ENCODE measurements at places on chromosomes 7 and 10. TPM values are rescaled to one million over a fixed set of nuclear protein-coding genes. Genes with fewer than 3 reads are reported as not detected.

DNA sequence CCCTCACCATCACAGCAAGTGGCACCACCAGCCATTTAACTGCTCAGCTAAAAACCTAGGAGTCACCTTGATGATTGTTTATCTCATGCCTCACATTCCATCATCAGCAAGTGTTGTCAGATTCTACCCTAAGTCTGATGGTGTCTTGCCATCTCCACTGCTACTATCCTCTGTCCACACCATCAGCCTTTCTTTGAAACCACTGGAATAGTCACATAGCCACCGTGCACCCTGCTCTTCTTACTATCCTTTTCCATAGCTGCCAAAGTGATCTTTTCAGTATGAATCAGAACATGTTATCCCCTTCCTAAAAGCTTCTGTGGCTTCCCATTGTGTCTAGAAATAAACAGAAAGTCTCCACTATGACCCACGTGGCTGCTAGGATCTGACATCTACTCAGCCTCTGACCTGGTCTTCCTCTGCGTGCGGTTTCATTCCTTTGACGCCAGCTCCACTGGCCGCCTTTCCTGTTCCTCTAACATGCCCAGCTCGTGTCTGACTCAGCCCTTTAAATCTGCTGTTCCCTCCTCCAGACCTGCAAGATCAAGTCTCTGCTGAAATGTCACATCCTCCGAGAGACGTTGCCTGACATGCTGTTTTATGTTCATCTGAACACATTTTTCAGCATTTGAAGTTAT, 16.5 kb upstream of the CHN2 start:
- no peak overlapping the region for H3K27ac ChIP-seq
- H3K27me3 ChIP-seq: no peaks in the 10 kb centered on the region
- no peaks in the 10 kb centered on the region for H3K36me3 ChIP-seq
- no peak overlapping the region for H3K4me3 ChIP-seq
- H3K4me1 ChIP-seq: no peaks in the 10 kb centered on the region
- no peak for DNase-seq

DNA sequence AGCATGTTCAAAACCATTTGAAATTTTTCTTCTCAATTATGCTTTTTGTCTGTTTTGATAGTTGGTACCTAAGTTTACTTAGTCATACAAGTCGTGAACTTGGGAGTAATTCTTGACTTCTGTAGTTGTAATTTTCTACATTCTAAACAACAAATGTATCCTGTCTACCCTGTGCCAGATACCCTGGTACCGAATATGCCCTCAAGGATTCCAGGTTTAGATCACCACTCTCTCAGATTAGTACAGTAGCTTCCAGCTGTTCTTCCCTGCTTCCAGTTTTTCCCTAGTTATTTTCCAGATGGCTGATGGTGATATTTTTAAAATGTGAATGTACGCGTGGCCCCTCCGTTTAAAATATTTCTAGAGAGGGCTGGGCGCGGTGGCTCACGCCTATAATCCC, 6.5 kb downstream of the STAM start:
- no peak for DNase-seq
- peaks cover 26% of the 10 kb centered on the region for H3K4me1 ChIP-seq
- peaks cover 5% of the 10 kb centered on the region for H3K36me3 ChIP-seq
- H3K27ac ChIP-seq: no peak overlapping the region
- no peak overlapping the region for H3K4me3 ChIP-seq

GRCh38 chr10:92238586-92239098, 52.2 kb downstream of the CPEB3 start:
- H3K27ac ChIP-seq: no peak overlapping the region
- no peaks in the 10 kb centered on the region for H3K36me3 ChIP-seq
- no peaks in the 10 kb centered on the region for H3K27me3 ChIP-seq

Gene OR2A1
- not detected for total RNA-seq

Gene TWNK
- 17.3 TPM for total RNA-seq

Gene JCAD
- total RNA-seq: not detected

DNA sequence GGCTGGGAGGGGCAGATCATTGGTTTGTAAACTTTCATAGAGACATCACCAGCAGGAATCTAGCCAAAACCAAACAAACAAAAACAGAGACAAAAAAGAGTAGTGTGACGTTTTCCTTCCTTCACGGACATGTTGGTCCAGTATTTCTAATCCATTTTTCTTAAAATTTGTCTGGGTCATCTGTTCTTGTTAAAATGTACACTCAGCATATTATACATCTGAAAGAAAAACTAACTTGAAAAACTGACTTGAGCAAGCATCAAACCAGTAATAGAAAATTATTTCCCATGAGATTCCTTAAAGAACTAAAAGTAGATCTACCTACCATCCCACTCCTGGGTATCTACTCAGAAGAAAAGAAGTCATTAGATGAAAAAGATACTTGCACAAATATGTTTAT, 164.2 kb downstream of the KLF6 start:
- no peaks in the 10 kb centered on the region for H3K36me3 ChIP-seq
- no peak for DNase-seq
- H3K4me1 ChIP-seq: peaks cover 4% of the 10 kb centered on the region
- H3K4me3 ChIP-seq: no peak overlapping the region
- no peaks in the 10 kb centered on the region for H3K27me3 ChIP-seq
- H3K27ac ChIP-seq: no peak overlapping the region

DNA sequence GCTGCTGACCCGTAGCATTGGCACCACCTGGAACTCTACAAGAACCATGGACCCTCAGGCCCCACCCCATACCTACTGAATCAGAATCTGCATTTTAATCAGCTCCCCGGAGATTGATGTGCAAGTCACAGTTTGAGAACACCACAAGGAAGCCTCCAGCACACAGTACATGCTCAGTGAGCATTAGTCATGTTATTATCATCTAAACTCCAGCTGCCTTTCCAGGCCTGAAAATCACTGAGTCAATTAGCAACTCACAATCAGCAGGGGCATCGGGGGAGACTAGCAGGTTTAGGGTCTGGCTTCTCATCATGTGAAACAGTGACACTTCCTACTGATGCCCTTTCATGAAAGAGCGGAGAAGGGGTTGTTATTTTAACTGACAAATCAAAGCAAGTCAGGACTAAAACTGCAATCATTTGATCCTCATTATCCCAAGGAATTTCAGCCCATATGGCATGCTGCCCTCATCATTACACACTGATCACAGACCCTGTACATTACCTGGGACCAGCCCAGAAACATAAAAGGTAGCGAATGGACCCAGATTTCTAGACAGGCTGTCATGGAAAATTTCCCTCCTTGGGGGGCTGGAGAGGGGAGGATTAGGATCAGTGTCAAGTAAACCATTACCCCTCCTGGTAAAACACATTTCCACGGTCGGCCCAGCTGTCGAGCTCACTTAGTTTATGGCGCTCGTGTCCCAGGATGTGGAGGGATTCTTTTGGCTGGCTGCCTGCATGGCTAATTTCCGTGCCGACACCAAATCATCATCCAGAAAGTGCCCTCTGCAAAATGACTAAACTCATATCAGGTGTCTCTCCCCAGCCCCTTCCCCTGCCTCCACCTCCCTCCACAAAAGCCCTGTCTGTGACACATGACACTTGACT, 122.8 kb downstream of the PRLHR start:
- no peaks in the 10 kb centered on the region for H3K36me3 ChIP-seq
- H3K27me3 ChIP-seq: no peaks in the 10 kb centered on the region
- H3K4me3 ChIP-seq: no peak overlapping the region
- DNase-seq: no peak
- no peaks in the 10 kb centered on the region for H3K4me1 ChIP-seq

GRCh38 chr7:66576646-66577045, 52.0 kb upstream of the KCTD7 start:
- peaks cover 10% of the 10 kb centered on the region for H3K36me3 ChIP-seq
- no peaks in the 10 kb centered on the region for H3K27me3 ChIP-seq
- no peak for DNase-seq
- no peak overlapping the region for H3K4me3 ChIP-seq
- H3K4me1 ChIP-seq: peaks cover 4% of the 10 kb centered on the region

Gene CALN1
- not detected for total RNA-seq

DNA sequence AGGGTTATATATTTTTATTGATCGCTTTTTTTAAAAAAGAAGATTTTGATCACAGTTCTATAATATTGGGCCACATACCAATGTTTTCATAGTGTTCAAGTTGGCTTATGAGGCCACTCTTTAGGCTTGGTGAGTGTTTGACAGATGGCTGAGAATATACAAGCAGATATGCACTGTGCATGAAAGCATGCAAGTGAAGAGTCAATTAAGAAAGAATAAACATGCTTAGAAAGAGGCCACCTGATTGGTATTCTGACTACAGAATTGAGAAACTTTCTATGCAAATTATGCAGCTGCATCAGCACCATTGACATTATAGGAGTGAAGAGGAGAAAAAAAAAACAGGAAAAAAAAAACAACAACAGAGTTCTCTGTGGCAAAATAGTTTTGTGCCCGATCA, 39.9 kb downstream of the CABCOCO1 start:
- no peaks in the 10 kb centered on the region for H3K27me3 ChIP-seq
- H3K4me1 ChIP-seq: no peaks in the 10 kb centered on the region
- no peak overlapping the region for H3K4me3 ChIP-seq
- no peak overlapping the region for H3K27ac ChIP-seq
- no peaks in the 10 kb centered on the region for H3K36me3 ChIP-seq
- no peak for DNase-seq

Gene MBL2
- total RNA-seq: not detected

DNA sequence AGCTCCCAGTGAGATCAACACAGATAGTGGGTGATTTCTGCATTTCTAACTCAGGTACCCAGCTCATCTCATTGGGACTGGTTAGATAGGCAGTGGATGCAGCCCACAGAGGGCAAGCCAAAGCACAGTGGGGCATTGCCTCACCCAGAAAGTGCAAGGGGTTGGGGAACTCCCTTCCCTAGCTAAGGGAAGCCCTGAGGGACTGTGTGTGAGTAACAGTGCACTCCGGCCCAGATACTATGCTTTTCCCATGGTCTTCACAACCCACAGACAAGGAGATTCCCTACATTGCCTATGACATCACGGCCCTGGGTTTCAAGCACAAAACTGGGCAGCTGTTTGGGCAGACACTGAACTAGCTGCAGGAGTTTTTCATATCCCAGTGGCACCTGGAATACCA, 62.8 kb downstream of the PPP1R3A start:
- H3K27ac ChIP-seq: no peak overlapping the region
- no peaks in the 10 kb centered on the region for H3K36me3 ChIP-seq
- H3K27me3 ChIP-seq: no peaks in the 10 kb centered on the region

DNA sequence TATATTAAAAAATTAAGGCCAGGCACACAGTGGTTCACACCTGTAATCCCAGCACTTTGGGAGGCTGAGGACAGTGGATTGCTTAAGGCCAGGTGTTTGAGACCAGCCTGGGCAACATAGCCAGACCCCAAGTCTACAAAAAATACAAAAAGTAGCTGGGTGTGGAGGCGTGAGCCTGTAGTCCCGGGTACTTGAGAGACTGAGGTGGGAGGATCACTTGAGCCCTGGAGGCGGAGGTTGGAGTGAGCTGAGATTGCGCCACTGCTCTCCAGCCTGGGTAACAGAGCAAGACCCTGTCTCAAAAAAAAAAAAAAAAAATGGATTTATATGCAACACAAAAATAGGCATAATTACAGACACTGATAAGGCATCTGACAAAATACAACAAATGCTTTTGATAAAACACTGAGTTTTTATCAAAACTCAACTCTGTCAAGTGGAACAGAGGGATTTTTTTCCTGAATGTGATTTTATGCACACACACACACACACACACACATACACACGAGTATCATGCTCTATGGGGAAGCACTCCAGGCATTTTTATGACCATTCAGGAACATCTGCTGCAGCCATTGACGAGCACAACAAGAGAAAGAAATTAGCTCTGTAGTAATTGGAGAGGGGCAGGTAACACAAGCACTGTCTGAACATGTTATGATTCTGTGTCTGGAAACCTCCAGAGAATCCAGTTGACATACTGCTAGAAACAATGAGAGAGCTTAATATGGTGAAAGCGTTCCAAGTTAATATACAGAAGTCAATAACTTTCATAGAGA, 193.1 kb downstream of the WDR37 start:
- peaks cover 6% of the 10 kb centered on the region for H3K4me1 ChIP-seq
- no peaks in the 10 kb centered on the region for H3K36me3 ChIP-seq
- no peak for DNase-seq
- no peak overlapping the region for H3K27ac ChIP-seq
